ENCODE measurements at places on chromosomes 3 and 15.

DNA sequence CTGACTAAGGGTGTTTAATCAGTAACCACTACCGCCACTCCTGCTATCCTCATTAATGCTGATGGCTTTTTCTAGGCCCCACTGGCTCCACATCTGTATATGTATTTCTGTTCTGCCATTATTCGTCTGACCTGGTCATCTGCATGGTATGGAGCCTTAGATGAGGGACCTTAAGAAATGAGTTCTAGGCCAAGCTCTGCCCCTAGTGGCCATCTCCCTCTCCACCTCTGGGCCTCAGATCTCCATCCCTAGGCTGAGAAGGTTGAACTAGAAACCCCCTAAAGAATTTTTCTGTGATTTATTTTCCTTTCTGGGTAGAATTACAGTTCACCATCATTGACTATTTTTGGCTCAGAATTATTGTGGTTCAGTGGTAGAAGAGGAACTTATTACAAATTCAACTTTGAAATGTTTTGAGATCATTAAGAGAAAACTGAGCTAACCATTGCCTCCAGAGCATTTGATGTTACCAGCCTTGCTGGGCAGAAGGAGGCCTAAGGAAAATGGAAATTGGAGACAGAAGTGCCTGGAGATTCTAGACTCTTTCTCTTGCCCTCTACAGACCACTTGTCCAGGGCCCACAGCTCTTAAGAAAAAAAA is 325.2 kb upstream of the NR2E3 start:
- no peak for DNase-seq

- DNase-seq, result no peak
Measured at GRCh38 chr3:78827618-78828017, 940.2 kb downstream of the ROBO1 start.

DNA sequence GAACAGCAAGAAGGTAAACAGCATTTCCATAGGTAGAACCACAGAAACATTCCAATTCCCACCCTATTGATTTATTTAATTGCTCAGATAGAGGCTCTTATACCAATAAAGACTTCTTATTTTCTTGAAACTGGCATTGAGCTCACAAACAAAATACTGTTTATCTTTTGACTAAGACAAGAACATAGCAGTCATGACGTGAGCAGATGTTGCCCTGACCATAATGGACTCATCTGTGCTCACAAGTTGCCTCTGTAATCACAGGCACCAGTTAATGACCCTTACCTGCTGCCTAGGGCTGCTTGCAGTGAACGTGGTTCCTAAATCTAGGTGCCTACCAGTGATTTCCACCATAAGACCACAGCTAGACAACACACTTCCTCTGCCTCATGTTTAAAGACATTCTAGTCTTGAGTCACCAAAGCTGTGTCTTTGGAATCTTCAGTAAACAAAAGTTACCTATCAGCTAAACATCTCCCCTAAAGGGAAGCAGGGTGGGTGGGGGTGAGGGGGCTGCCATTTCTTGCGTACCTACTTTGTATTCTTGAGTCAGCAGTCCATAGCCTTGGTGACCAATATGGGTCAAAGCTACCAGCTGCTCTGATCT is 2.1 kb downstream of the FYCO1 start:
- no peak for DNase-seq

DNA sequence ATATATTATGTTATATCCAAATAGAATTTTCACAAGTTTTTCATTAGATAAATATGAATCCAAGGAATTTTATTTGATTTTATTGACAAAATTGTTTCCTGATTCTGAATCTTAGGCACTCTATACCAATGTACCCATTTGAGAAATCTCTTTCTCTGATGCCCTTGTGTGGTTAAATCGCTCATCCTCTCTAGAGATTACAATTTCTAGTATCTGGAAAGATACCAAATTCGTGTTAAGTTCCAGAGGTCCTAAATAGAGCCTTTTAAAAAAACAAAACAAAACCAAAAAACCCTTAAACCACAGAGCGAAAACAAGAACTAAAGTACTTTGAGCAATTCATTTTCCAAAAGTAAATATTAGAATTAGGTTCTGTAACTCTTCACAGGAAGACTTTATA is 20.0 kb downstream of the SATB1 start:
- no peak for DNase-seq

DNA sequence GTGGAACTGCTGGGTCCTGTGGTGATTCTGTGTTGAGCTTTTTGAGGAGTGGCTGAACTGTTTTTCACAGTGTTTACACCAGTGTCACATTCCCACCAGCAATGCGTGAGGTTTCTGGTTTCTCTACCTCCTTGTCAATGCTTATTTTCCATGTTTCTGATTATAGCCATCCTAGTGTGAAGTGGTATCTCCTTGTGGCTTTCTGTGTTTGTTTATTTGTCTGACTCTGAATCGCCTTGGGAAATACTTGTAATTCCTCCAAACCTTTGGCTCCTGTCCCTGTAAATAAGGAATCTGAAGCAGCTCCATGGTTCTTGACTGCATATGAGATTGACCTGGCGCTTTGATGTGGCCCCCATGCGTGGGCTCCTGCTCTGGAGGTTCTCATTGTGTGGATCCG is 20.6 kb downstream of the FAN1 start:
- DNase-seq, result no peak

GRCh38 chr3:71485896-71486295 is 97.6 kb downstream of the FOXP1 start:
- no peak for DNase-seq

GRCh38 chr15:88707771-88708654 is 69.2 kb downstream of the ISG20 start:
- DNase-seq, result no peak

DNA sequence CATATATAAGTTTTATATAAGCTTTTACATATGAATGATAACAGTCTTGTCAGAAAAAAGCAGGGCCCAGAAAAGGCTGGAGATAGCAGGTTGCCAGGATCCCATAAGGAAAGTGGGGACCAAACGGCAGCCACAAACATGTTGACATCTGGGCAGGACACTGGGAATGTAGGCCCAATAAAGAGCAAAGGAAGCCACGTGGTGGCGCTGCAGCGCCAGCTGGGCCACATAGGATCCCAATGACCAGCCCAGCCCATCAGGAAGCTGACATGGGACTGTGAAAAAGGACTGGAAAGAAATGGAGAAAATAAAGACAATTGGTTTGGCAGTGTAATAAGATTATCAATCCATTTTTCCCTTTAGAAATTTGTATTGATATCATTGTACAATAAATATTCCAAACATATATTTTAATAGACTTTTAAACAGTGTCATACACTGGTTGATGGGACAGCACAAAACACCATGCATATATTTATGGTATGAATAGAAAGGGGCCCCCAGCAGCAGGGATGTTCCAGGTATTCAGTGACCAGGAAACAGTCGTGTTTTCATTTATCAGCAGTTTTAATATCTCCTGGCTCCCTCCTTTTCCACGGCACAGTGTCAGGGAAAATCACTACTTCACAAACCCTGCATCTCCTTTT is 89.0 kb upstream of the STRIT1 start:
- DNase-seq, result no peak

- no peak for DNase-seq
Measured at GRCh38 chr3:29339016-29339833, 58.4 kb downstream of the RBMS3 start.

- DNase-seq, result no peak
Measured at GRCh38 chr15:71914092-71914491, 103.7 kb downstream of the NR2E3 start.

DNA sequence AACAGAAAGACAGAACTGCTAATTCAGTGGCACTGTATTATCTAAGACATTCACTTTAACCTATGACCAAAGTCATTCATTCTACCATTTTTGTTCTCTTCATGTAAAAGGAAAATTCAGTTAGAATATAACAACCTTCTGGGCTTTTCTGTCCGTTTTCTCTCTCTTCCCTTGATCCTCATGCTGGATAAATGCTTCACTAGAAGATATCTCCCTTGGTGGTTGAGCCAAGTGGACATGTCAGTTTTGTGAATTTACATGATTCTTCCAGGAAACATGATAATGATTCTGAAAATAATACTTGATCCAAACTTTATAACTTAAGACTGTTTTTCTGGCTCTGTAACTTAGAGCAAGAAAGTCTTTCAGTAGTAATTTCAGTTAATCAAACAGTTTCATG is 1012.2 kb downstream of the SQOR start:
- no peak for DNase-seq

DNA sequence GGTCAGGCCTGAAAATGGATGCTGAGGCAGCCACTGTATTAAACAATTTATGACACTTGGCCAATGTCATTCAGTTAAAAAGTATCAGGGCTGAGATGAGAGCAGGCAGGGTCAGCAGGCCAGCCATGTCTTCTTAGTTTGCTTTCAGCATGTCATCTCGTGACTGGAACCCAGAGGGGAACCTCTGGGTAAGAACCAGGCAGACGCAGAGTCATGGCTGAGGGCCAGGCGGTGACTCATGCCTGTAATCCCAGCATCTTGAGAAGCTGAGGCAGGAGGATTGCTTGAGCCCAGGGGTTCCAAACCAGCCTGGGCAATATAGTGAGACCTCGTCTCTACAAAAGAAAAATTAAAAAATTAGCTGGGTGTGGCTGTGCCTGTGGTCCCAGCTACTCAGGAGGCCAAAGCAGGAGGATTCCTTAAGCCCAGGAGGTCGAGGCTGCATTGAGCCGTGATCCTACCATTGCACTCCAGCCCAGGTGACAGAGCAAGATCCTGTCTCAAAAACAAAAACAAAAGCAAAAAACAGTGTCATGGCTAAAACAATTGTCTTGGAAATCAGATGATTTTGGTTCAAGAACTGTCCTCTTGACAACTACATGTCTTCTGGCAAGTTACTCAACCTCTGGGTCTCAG is 11.7 kb downstream of the BCL2L10 start:
- DNase-seq, result no peak

DNA sequence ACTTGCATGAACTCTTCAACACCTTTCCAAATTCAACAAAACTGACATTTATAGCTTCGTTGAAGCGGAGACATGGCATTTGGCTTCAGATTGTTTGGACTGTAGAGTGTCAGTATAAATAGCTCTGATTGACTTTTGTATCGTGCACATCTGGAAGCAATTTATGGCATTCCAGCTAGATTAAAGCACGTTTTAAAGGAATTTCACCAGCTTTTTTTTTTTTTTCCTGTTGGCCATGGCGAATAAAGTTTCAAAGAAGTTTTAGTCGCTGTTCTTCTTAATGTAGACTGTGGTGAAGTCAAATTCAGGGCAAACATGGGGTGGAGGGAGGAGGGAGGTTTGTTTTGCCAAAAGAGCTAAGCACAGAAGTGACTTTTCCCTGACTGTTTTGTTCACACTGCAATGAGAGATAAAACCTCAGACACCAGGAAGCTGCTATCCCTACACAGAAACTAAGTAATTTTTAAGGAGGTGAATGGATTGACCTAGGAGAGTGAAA is 391.0 kb upstream of the RARB start:
- no peak for DNase-seq

DNA sequence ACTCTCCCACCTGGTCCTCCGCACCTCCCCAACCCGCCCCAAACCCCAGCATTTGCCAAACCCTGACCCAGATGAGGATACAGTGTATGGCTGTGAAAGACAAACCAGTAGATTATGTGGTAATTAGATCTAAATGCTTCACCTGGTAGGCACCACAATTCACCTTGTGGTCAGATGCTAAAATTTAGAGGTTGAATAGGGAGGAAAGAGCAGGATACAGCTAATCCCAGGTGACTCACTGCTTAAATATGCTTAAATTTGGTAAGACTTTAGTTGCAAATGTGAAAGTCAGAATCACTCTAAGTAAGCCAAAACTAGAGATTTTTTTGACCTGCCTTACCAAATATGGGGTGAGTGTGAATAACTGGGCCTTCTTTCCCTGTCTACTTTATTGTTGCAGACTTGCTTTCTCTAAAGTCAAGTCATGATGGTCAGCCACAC is 105.5 kb downstream of the MME start:
- DNase-seq, result no peak

DNA sequence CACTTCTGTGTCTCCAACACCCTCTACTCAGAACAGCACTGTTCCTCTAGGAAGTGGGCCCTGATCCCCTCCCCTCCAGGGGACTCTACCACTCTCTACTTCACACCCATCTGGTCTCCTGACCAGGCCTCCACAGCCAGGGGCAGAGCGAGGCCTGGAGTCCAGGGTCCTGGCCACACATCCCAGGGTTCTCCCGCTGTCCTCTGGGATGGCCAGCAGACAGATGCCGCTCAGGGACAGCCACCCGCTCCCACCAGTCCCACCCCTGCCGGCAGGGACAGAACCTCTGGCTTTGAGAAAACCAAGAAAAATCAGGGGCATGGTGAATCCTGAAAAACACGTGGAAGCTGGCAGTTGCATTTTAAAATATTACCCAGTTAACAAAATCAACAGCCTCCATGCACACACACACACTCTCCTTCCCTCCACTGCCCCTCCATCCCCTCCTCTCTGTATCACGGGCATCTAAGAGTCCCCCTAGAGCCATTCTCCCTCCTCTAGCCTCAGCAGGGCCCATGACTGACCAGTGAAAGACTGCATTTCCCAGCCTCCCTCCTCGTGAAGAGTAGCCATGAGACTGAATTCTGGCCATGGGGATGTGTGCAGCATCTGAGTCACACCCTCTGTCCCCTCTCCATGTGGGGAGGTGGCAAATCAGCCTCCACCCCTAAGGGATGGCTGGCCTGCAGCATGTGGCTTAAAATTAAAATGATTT is 32.1 kb upstream of the IQSEC1 start:
- DNase-seq, result no peak

GRCh38 chr3:151219056-151219455 is 16.0 kb upstream of the GPR171 start:
- no peak for DNase-seq

GRCh38 chr15:69272891-69273290 is 25.8 kb upstream of the PAQR5 start:
- no peak for DNase-seq

DNA sequence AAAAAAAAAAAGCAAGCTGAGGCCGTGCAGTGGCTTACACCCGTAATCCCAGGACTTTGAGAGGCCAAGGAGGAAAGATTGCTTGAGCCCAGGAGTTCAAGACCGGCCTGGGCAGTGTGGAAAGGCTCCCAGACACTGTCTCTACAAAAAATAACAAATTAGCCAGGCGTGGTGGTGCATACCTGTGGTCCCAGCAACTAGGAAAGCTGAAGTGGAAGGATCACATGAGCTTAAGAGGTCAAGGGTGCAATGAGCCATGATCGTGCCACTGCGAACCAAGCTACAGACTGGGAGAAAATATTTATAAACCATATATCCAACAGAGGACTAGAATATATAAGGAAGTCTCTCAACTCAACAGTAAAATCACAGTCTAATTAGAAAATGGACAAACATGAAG is 10.0 kb downstream of the KLHDC8B start:
- no peak for DNase-seq

DNA sequence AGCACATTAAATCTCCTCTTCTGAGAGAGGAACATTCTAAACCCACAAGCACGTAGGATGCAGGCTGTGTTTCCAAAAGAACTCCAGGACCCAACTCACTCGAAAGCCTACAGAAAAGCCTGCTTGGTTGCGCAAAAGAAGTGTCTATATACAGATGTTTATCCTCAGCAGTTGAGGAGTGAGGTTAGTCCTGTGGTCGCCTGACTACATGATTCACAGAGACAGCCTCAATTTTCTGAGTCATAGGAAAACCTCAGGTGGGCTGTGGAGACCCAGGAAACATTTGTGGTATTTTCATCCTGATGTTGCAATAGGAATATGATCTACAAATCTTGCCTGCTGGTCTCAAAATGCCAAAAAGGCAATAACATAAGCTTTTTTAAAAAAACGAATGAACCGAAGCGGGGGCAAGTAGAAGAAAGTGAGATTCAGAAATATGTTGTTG is 183.8 kb upstream of the THRB start:
- no peak for DNase-seq

GRCh38 chr3:159340877-159341500 is 539.1 kb downstream of the MFSD1 start:
- no peak for DNase-seq

Data from activated T-helper 1 cell treated with anti-CD3 and anti-CD28 coated beads, Interleukin-2, amount 50 U/mL, for 16 hours (primary cell).